ENCODE measurements at places on chromosomes 4 and X.

DNA sequence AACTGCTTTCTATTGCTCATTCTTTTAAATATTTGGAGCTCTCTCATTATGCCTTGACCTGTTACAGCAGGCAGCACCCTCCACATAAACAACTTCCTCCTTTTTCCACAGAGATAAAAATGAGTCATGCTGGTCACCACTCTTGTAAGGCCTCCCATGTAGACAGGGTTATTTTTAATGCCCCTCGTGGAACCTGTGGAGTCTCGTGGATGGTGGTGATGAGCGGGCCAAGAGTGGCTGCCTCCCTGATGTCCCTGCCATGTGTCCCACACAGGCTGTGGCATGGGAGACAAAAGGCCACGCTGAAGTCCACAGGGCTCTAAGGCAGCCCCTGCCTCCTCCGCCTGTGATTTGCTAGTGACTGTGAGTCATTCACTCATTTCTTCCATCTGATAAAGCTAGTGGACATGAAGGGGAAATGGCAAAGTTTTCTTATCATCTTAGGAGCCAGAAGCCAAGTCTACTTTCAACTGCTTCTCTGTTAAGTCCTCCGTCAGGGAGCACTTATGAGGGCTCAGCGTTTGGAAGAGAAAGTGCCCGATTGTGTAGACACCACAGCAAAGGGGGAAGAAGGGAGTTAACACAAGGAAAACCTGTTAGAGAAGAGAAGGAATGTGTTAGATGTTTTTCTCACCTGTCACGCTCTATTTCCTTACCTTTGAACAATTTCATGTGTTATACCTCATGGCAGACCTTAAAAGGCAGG lies 121.6 kb upstream of the FAT1 start:
- no peak for DNase-seq

- DNase-seq, result no peak
Observed at GRCh38 chr4:8585721-8586212, 5.6 kb downstream of the GPR78 start.

DNA sequence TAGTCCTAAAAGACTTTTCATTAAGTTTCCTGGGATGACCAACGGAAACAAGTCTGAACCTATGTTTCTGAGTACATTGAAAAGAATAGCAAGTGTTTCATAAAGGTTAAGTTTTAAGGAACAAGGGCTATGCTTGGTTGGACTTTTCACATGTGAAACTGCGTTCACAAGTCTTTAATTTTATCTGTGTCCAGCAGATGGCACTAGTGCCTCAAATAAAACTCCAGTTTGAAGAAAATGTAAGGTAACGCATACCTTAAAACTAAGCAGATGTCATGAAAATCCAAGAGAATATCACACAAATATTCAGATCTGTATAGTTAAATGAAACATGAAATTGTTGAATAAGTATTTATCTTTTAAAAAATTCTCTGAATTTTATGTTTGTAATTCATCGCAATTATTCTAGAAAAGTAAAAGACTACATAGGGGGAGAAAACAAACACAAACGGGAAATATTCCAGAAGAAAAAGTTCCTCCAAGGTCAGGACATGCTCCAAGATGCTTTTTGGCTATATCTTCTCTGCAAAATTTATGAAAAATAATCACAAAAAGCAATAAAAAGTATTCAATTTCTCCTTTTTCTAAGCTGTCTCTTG lies 89.6 kb upstream of the MAD2L1 start:
- DNase-seq, result no peak

DNA sequence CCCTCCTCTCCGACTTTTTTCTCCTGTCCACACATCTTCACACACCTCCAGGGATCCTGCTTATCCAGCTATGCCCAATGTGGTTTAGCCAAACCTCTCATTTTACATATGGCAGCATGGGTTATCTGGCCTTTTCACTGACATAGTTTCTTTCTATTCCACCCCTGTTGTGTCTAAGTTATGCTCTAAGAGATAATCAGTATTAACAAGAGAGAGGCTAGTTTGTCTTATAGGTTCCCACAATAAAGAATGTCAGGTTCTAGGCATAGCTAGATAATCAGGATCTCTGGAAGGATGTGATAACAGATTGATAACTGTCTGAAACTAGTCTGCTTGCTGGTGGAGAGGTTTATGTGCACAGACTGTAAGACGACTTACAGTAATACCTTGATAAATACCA lies 7.7 kb upstream of the GALNT7 start:
- no peak for DNase-seq

GRCh38 chr4:104896660-104897645 lies 249.7 kb upstream of the TET2 start:
- DNase-seq, result no peak

DNA sequence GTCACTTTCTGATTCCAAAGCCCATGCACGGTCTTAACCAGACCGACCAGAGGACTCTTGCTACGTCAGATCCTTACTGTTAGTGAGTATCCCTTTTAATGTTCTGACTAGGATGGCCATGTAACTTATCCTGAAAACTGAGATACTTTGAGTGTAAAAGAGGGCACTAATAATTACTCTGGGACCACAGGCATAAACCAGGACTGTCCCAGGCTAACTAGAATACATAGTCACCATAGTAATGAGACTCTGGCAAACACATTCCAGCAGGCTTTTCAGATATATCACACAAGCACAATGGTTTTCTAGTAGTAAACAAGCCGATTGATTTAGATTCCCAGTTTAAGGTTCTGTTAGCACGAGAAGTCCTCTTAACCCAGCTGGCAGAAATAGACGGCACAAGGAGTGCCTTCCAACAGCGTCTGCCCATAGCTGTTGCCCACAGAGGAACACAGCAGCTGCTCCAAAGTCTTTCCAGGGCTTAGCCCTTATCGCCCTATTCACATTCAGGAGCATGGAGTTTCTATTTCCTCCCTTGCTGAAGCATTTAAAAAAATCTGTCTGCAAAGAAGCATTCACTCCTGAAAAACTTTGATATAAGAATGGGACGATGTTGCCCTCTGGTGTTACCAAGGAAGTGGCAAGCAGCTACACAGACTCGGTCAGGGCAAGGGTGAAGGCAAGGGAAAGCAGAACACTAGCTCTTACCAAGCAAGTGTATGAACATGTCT lies 92.4 kb downstream of the CXCL13 start:
- no peak for DNase-seq

DNA sequence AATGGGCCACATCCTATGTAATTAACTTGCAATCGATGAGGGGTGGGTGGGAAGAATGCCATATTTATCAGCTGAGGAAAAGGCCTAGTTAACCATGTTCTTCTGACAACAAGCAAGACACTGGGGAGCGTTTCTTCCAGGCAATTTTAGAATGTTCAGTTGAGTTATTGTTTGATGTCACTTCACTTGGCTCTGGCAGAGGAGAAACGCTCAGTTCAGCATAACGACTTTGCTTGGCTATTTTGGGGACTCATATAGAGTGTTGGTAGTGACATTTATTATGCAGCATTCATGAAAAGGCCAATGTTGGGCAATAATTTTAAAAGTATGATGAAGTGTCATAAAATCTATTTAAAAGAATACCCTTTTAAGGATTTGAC lies 648 bp downstream of the SYNPO2 start:
- DNase-seq, result no peak

DNA sequence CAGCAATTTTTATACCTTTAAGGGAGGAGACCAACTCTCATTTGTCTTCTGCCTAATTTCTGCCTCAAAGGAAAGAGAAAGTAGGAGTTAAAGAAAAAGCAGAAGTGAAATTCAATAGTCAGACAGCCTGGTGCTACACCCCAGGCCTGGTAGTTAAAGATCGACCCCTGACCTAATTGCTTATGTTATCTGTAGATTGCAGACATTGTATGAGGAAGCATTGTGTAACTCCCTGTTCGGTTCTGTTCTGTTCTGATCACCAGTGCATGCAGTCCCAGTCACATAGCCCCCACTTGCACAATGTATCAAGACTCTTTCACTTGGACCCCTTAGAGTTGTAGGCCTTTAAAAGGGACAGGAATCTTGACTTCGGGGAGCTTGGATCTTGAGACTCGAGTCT lies 335.9 kb upstream of the AR start:
- DNase-seq, result no peak

GRCh38 chrX:11666952-11667685 lies 1.4 kb upstream of the ARHGAP6 start:
- DNase-seq, result no peak

GRCh38 chrX:50769389-50770063 lies 44.5 kb downstream of the SHROOM4 start:
- no peak for DNase-seq

DNA sequence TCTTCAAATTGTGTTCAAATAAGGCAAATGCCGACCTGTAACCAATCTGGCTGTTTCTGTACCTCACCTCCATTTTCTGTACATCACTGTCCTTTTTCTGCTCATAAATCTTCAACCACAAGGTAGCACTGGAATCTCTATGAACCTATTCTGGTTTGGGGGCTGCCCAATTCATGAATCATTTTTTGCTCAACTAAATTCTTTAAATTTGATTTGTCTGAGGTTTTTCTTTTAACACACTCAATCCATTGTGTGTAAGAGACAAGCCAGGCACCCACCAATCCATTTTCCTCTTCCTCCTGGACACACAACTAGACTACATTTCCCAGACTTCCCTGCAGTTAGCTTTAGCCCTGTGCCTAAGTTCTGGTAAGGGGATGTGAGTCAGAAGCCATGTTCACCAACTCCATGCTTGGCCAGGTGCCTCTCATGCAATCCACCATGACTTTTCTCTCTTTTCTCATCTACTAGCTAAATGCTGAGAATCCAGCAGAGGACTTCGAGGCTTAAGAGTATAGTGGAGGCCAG lies 193.2 kb upstream of the KLF3 start:
- DNase-seq, result no peak

DNA sequence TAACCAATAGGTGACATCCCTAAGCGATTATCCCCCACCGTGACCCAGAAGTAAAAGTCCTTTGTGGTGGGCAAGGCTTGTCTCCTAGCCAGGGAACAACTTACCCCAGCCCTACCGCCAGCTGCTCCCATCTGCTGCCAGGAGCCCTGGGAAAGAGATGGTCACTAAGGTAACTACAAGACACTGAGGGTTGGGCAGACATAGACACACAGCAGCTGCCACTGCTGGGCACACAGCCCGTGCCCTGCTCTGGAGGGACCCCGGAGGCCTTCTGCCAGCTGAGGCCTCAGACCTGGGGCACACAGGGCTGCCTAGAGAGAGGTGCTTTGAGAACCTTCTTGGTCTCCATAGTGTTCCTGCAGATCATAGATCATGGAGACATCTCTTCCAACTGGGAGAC lies 53.0 kb upstream of the PROM1 start:
- DNase-seq, result no peak

DNA sequence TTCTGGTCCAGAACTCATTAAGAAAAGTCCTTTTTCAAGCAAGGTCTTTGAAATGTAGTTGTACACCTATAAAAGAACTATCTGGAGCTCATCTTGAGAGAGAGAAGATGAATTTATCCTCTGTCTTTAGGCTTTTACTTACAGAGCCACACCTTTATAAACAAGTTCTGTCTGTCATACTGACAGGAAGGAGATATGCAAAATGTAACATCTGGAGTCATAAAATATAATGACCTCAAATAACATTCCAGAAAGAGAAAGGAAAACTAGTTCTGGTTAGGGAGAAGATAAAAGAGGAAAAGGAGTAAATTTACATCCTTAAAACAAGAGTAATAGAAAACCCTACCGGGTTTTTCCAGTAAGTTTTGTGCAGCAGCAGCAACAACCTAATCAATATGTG lies 1.3 kb downstream of the INPP4B start:
- DNase-seq, result no peak

DNA sequence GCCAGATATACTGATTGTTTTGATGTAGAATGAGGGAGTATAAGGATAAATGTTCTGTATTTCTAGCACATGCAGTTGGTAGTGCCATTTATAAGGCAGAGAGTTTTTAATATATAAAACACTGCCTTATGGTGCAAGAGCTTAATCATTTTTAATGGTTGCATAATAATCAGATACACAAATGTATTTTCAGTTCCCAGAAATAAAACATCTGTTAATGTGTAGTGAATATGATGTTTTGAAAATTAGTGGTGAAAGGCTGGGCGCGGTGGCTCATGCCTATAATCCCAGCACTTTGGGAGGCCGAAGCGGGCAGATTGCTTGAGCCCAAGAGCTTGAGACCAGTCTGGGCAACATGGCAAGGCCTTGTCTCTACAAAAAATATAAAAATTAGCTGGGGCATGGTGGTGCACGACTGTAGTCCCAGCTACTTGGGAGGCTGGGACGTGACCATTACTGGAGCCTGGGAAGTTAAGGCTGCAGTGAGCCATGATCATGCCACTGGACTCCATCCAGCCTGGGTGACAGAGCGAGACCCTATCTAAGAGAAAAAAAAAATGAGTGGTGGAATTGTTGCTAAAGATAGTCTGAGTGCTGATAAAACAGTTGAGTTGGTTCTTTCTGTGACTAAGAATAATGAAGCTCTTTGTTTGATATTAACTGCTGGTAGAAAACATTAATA lies 29.3 kb downstream of the CLCN3 start:
- no peak for DNase-seq

DNA sequence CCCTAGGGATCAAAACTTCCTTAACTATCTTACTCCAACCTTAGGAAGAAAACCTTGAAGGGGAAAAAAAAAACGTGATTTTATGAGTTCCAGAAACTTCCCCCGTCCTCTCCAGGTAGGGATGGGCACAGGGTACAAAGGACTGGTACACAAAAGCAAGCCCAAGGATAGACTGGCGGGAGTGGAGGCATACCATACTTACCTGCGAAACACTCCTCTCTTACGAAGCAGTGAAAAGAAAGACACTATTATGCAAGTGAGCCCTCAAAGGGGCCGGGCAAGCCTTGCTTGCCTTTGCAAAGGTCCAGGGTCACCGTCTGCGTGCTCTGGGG lies 651 bp downstream of the TSPAN6 start:
- DNase-seq, result no peak

DNA sequence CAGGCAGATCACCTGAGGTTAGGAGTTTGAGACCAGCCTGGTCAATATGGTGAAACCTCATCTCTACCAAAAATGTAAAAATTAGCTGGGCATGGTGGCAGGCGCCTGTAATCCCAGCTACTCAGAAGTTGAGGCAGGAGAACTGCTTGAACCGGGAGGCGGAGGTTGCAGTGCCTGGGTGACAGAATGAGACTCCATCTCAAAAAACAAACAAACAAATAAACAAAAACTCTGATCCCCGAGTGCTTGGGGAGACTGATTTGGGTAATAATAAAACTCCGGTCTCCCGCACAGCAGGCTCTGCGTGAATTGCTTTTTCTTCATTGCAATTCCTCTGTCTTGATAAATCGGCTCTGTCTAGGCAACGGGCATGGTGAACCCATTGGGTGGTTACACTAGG lies 73.4 kb downstream of the HPRT1 start:
- no peak for DNase-seq

- DNase-seq, result no peak
Observed at GRCh38 chr4:70138751-70139150, 15.3 kb upstream of the PRR27 start.

GRCh38 chr4:143406523-143406922 lies 69.8 kb downstream of the GAB1 start:
- DNase-seq, result no peak

DNA sequence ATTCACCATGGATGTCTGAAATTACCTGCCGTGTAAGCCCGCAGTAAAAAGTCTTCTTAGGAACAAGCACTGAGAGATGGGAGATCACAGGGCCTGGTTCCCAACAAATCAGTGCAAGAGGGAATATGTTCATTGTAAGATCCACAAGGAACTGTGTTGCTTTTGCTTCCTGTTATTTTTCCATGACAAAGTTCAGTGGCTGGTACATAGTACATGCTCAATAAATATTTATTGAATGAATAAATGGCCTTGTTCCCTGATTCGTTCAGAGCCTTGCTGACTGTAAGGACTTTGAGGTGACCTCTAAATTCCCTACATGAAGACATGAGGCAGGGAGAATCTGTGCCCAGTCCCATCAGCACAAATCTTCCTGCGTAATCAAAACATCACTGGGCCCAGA lies 7.4 kb downstream of the TMEM31 start:
- DNase-seq, result no peak
